ENCODE measurements at places on chromosomes 7 and 10.

- no peak for DNase-seq
Observed at GRCh38 chr7:28181416-28181815, 821 bp upstream of the JAZF1 start.

DNA sequence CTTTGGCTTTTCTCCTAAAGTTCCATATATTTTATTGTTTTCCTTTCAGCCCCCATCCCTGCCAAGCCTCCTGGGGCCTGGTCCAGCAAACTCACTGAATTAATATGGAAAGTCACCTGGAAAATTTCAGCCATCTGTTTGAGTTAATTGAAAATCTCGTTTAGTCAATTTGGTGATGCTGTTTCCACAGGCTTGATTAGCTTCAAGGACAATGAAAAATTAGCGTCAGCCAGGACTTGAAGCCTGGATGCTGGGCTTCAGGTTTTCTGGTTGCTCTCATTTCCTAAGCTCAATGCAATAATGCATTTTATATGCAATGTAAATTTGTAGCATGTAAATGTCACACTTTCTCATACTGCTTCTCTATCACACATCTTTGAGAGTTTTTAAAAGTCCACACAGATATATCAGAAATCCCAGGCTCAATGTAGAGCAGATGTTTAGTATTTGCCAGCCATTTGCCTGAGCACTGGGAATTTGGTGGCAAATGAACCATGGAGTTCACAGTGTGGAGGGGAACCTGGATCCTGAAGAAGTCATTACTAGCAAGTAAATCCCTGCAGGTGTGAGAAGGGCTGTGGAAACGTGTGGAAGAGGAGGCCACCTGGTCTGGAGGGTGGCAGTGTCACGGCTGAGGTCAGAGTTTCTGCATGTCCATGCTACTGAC is 228.5 kb downstream of the PAXIP1 start:
- no peak for DNase-seq

DNA sequence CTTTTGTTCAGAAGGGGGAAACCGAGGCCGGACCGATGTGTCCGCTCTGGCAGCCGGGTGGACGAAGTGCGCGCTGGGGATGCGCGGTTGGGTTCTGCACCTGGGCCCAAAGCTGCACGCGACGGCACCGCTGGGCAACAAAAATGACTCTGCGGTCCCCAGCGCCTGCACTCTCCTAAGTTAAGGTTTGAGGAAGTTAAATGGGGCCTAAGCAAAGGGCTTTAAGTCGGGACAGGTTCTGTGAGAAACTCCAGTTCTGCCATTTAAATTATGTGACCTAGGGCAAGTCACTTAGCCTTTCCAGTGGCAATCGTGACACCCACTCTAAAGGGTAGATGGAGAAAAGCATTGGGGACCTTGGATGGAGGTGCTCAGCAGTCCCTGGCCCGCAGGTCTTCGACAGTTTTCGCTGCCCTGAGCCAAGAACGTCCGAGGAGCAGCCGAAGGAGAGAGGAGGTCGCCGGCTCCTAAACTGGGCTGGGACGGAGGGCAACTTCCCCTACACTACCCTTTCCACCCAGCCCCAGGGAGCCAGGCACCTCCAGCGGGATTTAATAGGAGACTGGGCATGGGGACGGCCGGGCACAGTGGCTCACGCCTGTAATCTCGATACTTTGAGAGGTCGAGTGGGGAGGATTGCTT is 534 bp upstream of the ACBD5 start:
- peak; percentile 71 for DNase-seq

- no peak for DNase-seq
Observed at GRCh38 chr7:101828301-101829020, 11.0 kb downstream of the CUX1 start.

DNA sequence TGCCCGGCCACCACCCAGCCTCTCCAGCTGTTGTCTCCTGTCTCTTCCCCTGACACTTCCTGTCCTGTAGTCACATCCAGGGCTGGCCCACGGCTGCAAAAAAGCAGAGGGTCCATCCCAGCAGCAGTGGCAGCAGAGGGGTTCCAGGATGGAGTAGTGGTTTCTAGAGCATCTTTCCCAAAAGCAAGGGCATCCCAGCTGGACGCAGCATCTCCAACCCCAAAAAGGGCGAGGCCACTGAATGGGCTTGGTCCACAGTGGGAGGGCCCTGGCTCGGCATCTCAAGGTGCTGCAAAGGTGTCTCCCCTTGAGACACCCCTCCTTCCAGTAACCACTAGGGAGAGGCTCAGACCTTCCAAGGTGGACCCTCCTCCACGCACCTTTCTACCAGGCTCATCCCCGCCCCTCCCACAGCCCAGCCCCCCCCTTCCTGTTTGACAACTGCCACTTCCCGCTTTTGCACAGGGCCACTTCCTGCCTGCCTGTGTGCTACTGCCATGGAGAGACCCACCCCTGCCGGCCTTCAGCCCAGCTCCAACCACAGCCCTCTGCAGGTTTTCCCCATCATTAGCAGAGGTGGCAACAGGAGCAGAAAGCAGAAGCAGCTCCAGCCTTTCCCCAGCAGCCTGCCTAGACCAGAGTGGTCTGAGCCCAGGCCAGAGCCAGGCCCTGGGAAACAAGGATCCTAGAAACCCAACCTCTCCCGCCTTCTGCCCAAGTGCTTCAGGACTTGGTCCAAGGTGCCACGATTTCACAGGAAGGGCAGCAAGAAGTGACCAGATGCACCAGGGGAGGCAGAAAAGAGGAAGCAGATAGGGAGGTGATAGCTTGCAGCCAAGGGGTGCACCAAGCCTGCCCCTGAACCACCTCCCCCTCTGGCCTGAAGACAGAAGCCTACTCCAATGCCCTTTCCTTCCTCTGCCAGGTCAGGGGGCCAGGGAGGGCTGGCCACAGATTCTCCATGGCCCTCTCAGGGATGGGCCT is 8.6 kb downstream of the CAMK2G start:
- no peak for DNase-seq

Measured in islet precursor cell (in vitro differentiated cells).